ENCODE measurements at places on chromosomes 3 and 15.

- DNase-seq, result no peak
Measured at GRCh38 chr15:94965593-94965992, 734.2 kb downstream of the MCTP2 start.

- DNase-seq, result peak; percentile 98
Measured at GRCh38 chr3:179743913-179744312, 91.1 kb downstream of the USP13 start.

DNA sequence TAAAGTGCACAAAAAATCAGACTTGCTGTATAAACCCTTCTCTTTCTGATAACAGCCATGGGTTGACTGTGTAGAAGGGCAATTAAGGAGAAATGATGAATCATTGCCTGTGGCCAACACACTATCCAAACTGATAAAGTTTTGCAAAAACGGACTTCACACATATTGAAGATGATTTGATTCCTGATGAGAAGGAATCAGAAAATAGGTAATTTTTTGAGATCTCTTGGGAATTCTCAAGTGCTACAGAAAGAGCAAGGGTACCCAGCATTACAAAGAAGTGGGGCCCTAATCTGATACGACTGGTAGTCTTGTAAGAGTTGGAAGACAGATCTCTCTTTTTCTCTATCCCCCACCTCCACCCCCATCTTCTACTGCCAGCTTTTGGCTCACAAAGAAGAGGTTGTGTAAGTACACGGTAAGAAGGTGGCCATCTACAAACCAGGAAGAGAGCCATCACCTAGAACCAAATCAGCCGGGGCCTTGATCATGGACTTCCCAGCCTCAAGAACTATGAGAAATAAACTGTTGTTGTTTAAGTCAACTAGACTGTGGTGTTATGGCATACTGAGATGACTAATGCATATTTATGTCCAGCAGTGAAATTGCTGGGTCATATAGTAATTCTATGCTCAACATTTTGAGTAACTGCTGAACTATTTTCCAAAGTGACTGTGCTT, 254.7 kb downstream of the EDEM1 start:
- DNase-seq, result no peak

- no peak for DNase-seq
Measured at GRCh38 chr3:125079675-125080045, 23.9 kb upstream of the HEG1 start.

DNA sequence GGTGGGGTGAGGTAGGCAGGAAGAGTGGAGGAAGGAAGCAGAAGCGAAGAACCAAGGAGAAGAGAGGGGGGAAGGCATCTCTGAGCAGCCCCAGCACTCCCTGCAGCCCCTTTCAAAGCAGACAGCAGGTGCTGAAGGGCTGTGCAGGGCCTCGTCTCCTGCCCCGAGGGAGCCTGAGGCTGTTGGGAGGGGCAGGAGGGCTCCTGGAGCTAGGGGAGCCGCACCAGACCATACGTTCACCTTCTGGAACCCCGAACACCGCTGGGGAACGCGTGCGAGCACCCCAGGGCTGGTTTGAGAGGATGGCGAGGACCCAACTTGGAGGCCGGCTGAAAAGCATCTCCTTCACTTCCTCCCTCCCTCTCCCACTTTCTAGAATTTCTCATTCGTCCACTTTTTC, 259.8 kb downstream of the FAM43A start:
- DNase-seq, result no peak

- DNase-seq, result no peak
Measured at GRCh38 chr3:45048244-45048643, 22.1 kb downstream of the CLEC3B start.

- DNase-seq, result no peak
Measured at GRCh38 chr15:88580532-88580931, 34.1 kb upstream of the DET1 start.

DNA sequence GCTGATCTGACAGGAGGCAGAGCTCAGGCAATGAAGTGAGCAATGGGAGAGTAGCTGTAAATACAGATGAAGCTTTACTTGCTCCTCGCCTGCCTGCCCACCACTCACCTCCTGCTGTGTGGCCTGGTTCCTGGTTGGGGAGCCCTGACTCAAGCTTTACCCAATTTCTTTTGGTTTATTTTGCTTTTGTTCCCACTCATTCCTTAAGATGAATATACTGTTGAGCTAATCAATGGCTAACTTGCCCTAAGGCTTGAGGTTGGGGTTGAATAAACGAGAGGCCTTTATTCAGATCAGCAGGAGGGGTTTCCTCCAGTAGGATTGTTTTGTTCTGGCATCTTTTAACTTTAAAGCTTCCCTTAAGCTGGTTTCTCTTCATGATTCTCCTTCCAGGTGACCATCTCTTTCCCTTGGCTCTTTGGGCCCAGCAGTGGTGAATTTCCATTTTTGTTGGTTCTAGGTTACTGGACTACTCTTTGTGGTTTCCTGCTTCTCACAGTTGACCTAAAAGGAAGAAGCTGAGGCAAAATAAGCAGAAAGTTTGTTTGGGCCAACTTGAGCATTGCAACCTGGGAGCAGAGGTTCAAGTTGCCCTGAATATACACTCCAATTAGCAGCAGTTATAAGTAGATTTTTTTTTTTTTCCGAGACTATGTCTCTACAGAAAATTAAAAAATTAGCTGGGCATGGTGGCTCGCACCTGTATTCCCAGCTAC, 44.4 kb downstream of the STARD9 start:
- no peak for DNase-seq

- no peak for DNase-seq
Measured at GRCh38 chr3:28139288-28139687, 102.1 kb upstream of the CMC1 start.

- DNase-seq, result no peak
Measured at GRCh38 chr15:26640601-26641000, 132.3 kb downstream of the GABRB3 start.

GRCh38 chr3:149460117-149460516, 14.4 kb upstream of the TM4SF4 start:
- no peak for DNase-seq

DNA sequence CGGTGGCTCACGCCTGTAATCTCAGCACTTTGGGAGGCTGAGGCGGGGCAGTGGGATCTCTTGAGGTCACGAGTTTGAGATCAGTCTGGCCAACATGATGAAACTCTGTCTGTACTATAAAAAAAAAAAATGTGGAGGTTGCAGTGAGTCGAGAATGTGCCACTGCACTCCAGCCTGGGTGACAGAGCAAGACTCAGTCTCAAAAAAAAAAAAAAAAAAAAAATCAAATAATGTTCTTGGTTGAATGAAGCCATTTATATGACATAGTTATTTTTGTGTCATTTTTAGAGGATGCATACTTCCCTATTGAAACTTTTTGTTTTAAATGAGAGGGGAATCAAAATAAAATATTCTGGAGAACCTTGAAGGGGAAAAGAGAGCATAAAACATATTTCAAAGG, 3.1 kb downstream of the HMCES start:
- no peak for DNase-seq

DNA sequence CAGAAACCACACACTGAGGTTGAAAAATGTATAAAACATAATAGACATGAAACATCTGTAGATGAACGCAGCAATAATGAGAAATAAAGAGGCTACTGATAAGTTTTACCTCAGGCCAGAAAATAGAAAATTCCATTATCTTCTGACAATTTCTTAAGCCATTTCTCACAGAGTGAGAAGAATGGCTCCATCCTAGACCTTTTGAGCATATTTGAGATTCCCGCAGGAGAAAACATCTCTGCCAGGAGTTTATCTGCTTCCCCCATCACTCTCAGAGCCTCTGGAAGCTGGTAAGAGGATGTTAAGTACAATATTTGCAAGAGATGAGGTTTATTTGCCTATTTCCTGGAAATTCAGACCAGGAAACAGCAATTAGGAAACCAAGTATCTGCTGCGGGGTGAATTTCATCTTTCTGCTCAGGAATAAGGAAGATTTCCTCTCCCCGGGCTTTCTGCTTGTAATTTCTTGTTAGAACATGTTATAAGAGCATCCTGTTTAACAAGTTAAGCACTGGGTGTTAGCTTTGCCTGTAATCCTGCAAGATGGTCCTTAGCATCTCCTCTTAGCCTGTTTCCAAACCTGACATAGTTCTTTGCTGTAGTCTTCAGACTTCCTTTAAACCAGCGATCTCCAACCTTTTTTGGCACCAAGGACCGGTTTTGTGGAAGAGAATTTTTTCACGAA, 54.8 kb downstream of the ATP13A4 start:
- DNase-seq, result no peak

DNA sequence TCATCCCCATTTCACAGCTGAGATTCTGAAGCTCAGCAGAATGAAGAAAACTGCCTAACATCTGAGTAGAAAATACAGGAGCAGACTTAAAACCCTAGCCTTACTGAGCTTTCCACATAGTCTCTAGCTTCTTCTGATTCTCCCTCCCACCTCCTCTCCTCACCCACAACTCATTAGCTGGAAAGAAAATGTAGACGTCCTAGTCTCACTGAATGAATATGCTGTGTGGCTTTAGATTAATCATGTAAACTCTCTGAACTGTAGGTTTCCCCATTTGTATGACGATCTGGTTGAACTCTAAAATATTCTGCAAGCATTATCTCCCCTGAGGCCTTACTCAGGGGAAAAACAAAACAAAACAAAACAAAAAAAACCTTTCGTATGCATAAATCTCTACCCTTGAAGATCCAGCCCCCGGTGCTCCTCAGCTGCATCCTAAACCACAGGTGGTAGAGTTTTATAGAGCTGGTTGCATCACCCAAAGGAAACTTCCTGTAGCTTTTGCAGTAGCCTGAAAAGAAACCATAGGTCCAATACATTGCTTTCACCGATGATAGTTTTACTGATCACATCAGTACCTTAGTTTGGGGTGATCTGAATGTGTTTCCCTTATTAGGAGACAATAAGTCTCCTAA, 40.6 kb downstream of the FOXB1 start:
- DNase-seq, result no peak

- no peak for DNase-seq
Measured at GRCh38 chr15:92078270-92078669, 224.8 kb downstream of the SLCO3A1 start.

GRCh38 chr3:140610544-140610943, 67.3 kb upstream of the TRIM42 start:
- DNase-seq, result no peak

GRCh38 chr3:155737844-155738460, 6.9 kb downstream of the PLCH1 start:
- peak; percentile 74 for DNase-seq

DNA sequence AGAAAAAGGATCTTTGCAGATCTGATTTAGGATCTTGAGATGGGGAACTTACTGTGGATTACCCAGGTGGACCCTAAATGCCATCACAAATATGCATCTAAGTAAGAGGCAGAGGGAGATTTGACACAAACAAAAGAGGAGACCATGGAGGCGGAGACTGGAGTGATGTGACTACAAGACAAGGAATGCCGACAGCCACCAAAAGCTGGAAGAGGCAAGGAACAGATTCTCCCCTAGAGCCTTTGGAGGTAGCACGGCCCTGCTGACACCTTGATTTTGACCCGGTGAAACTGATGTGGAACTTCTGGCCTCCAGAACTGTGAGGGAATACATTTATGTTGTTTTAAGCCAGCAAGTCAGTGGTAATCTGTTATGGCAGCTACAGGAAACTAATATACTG, 44.0 kb downstream of the GASK1A start:
- no peak for DNase-seq

- no peak for DNase-seq
Measured at GRCh38 chr3:76122007-76122406, 336.7 kb upstream of the ZNF717 start.

DNA sequence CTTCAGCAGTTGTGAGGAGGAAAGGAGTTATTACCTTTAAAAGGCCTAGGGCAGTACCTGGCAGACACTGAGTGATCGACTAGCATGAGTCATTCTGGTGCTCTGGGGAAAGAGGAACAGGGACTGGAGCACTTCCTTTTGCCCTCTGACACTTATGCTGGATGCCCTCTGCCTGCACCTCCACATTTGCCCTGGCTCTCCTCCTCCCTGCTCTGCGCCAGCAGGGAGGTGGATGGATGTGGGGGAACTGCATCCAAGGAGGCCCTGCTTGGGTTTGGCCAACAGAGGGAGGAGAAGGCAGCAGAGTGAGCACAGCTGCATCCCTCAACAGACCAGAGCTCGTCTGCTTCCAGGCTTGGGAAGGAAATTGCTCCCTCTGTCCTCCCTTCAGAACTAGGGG, 75.0 kb downstream of the SEMA5B start:
- peak; percentile 73 for DNase-seq
